Hypothalamus (tissue), 51 donors: ENCODE measurements at places on chromosomes 4 and X.

DNA sequence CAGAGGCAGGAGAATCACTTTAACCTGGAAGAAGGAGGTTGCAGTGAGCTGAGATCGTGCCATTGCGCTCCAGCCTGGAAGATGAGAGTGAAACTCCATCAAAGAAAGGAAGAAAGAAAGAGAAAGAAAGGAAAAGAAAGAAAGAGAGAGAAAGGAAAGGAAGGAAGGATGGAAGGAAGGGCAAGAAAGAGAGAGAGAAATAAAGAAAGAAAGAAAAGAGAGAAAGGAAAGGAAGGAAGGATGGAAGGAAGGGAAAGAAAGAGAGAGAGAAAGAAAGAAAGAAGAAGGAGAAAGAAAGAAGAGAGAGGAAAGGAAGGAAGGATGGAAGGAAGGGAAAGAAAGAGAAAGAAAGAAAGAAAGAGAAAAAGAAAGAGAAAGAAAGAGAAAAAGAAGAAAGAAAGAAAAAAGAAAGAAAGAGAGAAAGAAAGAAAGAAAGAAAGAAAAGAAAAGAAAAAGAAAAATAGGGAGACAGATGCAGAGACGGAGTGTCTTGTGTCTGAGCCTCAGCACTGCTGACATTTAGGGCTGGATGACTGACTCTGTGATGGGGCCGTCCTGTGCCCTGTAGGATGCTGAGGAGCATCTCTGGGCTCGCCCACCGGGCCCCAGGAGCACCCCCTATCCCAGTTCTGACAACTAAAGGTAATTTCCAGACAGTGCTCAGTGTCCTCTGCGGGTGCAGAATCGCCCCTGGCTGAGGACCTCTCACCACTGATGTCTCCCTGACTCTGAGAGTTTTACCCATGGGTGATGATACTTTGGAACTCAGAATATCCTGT, 61.7 kb downstream of the CRLF2 start:
- DNase-seq, result no peak

DNA sequence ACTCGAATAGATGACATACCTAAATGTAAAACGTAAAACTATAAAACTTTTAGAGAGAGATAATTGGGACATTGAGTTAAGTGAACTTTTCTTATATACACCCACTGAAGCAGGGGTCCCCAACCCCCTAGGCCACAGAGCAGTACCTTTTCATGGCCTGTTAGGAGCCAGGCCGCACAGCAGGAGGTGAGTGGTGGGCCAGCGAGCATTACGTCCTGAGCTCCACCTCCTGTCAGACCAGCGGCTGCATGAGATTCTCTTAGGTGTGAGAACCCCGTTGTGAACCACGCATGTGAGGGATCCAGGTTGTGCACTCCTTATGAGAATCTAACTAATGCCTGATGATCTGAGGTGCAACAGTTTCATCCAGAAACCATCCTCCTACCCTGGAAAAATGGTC, 114.8 kb downstream of the HMX1 start:
- DNase-seq, result no peak

DNA sequence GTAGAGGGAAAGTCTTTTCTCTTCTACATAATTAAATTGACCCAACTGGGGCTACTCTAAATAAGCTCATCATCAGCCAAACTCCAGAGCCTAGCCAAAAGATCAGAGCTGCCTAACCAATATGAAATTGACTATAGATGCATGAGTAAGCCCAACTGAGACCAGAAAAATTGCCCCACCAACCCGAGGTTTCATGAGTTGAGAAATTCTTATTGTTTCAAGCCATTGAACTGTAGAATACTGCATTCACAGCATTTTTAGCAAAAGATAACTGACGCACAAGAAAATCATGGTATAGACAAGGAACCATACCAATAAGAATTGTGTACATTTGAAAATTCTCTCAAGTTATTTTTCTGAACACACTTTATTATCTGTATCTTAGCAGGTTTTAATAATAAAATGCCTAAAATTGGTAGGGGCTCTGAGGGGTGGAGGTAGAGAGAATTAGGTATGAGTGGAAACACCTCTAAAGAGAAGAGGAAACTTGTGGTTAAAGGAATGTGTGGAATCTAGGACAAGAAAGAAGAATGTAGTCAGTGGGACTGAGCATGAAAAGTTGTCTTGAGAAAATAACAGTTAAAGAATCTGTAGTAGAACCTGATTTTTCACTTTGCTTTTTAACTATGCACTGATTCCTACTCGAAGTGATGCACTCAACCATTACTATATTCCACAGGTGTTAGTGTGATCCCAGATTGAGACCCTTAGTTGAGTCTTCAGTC, 200.9 kb upstream of the PPP1R2C start:
- DNase-seq, result no peak

DNA sequence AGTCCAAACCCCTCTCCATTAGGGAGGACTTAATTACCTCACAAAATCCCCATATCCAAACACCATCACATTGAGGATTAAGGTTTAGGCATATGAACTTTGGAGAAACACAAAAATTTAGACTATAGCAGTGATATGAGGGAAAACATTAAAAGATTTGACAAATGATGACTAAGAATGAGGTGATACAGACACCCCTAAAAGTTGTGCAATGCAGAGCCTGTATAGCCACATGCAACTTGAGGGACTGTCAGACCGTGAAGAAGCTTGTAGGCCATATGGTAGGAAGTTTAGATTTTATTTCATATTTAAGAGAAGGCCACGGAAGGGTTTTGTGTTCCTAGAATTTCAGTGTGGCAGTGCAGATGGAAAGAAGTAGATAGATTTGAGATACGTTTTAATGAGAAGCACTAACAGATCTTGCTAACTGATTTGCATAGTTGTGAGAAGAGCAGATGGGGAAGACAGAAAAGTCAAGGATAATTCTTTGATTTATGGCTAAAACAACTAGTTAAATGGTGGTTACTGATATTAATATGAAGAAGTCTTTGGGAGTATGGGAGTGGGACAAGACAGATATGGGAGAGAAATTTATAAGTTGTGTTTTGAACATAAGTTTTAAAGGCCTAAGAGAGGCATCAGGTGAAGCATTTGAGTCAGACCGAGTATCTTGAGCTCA, 5.5 kb upstream of the FIP1L1 start:
- no peak for DNase-seq

GRCh38 chr4:139624441-139625092, 41.1 kb upstream of the MGST2 start:
- DNase-seq, result no peak

DNA sequence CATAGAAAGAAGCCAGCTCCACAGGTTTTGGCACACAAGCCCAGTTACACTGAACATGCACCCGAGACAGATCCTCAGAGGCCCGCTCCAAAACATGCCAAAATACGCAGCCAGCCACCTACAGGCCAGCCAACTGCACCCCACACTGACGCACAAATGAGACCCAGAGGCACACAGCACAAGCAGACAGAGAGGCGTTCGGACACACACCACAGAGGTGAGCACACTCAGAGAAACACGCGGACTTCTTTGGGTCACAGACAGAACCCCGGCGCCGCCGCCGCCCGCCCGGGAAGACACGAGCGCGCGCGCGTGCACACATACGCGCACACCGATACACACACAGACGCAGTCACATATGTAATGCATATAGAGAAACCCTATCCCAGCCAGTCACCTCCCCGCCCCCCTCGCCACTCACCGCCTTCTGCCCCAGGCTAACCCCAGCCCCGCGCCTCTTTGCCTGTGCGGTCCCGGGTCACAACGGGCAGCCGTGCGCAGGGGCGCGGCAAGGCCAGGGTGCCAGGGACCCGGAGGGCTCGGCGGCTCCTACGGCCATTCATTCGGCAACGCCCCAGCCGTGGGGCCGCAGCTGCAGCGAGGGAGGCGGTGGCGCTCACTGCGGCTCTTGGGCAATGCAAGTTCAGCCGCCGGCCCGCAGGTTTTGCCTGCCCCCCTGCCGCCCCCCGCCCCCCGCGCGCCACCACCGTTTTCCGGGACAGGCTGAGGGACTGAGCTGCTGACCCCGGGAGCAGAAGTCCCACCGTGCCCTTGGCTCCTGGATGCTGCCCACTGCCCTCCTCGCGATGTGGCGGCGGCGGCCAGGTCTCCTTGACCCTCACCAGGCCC, 553 bp downstream of the SEPTIN6 start:
- DNase-seq, result peak; percentile 43

GRCh38 chr4:76581077-76581962, 146.3 kb downstream of the SHROOM3 start:
- DNase-seq, result no peak

DNA sequence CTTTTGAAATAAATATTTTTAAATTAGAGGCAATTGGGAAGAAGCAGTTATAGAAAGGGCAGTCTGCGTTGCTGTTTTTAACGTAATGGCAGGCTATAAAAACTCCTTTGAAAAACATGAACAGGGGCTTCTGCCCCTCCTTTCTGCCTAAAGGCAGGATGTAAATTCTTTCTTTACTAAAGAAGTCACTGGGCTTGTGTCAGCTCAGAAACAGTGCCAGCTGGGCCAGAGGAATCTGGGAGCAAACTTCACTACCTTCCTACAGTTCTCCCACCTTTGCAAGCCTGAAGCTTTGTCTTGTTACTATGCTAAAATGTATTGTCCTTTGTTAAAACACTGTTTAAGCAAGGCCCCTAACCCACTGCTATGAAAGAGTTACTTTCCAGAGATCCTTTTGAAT, 1664.8 kb downstream of the RPA4 start:
- no peak for DNase-seq

- DNase-seq, result no peak
These were observed 134.1 kb upstream of the NALF2 start for GRCh38 chrX:69369999-69370398.

GRCh38 chr4:112901962-112902411, 147.5 kb upstream of the ANK2 start:
- no peak for DNase-seq

- no peak for DNase-seq
These were observed 160.3 kb upstream of the JADE1 start for GRCh38 chr4:128649161-128649560.

DNA sequence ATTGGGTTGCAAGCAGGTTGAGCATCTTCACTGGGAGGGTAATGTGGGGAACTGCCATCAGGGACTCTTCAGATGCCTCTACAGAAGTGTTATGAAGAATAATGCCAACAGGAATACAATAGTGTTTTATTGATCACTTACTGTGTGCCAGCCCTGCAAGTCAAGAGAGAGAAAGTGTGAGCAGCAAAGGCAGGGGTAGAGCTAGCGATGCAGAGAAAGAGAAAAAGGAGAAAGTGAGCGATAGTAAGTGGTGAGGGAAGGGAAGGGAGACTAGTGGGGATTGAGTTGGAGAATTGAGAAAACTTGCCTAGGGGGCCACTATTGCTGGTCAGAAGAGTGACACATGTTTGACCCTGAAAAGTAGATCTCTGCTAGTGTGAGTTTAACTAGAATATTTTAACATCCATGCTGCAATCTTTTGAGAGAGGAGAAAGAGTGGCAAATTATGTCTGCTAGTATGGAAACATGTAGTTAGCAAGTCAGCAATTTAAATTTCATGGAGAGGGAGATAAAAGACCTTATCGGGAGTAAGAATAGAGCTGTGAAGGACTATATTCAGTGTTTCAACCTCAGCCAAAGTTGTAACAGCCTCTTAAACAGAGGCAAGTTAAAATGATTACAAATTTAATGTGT, 12.2 kb downstream of the AFF1 start:
- no peak for DNase-seq

DNA sequence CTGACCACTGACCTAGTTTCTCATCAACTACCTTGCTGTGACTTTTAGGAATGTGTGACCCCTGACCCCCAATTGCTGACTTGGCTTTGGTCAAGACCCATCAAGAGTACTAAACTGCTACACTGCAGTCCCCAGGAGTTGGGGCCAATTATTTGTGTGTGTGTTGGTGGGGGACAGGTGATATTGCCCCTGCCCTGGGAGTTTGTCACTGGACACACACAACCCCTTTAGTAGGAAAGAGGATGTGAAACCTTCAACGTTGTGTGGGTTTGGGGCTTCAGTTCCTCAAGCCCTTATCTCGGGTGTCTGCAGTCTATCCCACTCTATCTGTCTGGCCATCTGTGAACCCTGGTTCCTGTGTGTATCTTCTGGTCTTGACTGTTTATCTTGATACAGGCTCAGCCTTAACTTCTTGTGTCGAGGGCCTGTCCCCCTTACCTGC, 6.5 kb downstream of the SASH3 start:
- no peak for DNase-seq

- no peak for DNase-seq
These were observed 99.8 kb downstream of the PPP1R2C start for GRCh38 chrX:42678133-42678532.

DNA sequence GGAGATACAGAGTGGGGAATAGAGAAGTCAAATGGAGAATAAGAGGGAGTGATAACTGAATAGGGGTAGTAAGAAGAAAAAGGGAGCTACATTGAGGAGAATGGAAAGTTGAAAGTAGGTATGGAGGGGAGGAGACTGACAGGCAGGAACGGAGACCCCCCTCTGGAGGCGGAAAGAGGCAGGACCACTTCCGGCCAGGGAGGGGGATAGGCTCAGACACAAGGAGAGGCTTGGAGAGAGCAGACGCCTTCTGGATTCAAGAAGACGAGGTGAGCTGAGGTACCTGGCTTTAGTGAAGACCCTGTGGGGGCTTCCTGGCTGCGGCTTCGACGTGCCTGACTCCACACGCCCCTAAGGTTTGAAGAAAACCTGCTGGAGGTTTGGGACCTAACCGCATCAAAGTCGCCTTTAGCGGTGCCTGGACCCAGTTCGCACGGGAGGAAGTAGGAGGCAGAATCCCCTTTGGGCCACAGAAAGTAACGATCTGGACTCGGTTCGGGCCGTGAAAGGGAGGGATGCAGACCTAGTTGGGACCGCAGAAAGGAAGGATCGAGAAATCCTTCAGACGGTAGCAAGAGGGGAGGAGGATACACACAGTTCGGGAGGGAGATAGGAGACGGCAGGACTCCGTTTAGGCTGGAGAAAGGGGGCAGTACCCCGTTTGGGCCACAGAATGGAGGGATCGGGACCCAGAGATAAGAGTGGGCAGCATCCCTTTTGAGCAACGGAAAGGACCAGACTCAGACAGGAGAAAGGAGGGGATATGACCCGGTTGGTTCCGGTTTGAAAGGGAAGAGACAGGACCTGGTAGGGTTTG, at the start of gene TRO:
TSS of gene TRO (plus strand) at position 215 of the 817 bp plus-strand sequence. CDS start 1,423 bp downstream, outside the sequence.
- DNase-seq, result no peak

GRCh38 chr4:3077796-3078195, 3.3 kb downstream of the HTT start:
- DNase-seq, result no peak

DNA sequence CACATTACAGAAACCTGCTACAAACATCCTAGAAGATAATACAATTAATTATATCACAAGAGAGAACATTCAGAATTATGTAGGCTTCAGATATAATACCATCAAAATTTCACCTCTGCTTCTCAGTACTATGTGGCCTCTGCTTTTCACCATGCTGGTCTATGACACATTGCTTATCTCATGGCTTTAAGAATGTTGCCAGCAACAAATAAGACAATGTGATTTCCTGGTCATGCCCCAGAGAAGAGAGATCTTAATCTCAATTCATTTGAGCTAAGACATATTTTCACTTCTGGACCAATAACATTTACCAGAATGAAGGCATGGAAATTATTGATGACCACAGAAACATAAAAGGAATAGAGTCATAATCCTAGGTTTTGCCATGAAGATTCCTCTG, 1233.4 kb upstream of the ADGRL3 start:
- no peak for DNase-seq

GRCh38 chrX:120145295-120145925, 13.0 kb upstream of the RHOXF2 start:
- DNase-seq, result no peak
